AG08396 (cell line): ENCODE measurements at places on chromosomes 4 and X.

GRCh38 chr4:123848606-123849005 lies 452.0 kb downstream of the SPRY1 start:
- DNase-seq: no peak

DNA sequence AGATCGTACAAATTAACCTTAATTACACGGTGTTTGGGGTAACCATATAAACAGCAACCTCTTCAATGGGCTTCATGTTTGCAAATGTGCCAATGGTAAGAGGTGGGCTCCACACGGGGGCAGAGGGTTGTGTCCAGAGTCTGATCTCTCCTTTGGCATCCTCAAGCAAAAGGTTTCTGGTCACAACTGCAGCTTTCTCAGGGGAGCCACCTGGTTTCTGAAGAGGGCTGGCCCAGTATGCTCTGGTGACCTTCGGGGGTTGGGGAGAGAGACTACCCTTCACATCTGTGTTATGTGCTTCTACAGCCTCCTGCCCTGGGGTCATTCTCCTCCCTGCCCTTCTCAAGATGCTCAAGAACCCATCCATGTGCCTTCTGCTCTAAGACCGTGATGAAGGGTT lies 259.6 kb downstream of the CRLF2 start:
- no peak for DNase-seq

- no peak for DNase-seq
Observed at GRCh38 chrX:22095856-22096255, 63.7 kb downstream of the PHEX start.

GRCh38 chr4:80587871-80588385 lies 252.4 kb downstream of the CFAP299 start:
- DNase-seq: no peak

DNA sequence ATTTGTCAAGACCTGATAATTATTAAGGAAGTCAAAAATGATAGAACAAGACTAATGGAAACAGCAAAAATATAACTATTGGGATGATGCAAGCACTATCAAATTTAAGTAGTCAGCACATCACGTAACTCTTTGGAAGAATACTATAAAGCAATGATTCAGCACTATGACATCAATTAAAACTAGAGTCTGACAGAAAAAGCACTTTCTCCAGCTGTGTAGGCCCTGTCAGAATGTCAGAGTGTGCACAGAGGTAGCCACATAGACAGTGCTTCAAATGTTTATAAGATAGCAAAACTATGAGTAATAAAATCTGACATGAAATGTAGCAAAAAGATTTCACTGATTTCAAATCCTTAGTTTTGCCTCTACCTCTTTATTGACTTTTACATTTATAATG lies 1226.6 kb upstream of the ADGRL3 start:
- no peak for DNase-seq

DNA sequence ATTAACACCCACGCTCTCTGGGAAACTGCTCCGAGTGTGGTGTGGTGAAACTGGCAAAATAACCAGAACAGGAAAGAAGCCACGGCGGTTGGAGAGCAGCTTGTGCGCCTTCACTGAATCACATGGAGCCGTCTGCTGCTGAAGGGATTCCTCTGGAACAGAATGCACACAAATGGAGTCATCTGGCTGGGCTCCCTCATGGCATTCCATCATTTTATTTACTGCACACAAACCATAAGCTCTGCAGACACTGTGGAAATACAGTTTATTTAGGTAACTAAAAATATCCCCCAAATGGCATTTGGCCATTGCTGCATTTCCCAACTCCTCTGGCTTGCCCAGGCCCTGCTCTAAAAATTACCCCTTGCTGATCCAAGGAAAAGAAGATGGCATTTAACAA lies 187.0 kb upstream of the S100G start:
- DNase-seq: peak; percentile 72

DNA sequence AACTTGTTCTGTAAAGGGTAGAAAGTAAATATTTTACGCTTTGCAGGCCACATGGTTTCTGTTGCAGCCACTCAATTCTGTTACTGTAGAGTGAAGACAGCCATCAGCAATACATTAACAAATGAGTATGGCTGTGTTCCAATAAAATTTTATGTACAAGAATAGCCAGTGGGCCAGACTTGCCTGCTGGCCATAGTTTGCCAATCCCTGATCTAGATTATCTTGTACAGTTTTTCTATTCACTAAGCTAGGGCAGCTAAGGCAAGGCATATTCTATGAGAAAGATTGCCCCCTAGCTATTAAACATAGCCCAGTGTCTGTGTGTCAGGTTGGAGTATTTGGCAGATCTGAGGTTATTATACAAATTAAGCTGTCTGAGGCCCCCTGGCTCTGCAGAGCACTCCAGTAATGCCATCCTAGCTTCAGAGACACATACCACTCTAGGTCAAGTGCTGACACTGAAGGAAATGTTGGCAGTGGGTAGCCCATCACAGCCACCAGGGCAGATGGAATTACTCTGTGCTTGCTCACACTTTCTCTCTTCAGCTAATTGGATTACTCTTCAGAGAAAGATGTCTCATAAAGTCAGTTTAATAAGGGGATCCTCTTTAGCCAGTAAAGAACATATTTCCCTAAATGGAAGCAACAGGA lies 40.7 kb downstream of the MTTP start:
- no peak for DNase-seq

DNA sequence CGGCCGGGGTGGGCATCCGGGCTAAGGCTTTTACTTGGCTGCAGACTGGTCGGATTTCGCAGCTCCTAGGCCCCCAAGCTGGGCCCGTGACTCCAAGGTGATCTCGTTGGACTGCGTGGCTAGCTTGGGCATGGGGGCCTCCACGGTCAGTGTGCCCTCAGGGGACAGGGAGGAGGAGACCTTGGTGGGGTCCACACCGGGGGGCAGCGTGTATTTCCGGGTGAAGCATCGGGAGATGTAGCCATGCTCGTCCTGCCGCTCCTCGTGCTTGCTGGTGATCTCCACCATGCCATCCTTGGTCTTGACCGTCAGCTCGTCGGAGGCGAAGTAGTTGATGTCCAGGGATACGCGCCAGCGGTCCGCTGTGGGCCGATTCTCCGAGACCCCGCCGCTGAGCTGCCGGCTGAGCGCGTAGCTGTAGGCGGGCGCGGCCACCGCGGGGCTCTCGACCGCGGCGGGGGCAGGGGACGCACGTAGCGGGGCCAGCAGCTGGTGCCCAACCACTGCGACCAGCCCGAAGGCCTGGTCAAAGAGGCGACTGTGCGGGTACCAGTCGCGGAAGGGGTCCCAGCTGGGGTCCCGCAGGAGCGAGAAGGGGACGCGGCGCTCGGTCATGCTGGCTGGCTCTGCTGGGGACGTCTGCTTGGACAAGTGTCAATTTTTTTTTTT lies 881 bp upstream of the CACNA1F start:
- DNase-seq: no peak

DNA sequence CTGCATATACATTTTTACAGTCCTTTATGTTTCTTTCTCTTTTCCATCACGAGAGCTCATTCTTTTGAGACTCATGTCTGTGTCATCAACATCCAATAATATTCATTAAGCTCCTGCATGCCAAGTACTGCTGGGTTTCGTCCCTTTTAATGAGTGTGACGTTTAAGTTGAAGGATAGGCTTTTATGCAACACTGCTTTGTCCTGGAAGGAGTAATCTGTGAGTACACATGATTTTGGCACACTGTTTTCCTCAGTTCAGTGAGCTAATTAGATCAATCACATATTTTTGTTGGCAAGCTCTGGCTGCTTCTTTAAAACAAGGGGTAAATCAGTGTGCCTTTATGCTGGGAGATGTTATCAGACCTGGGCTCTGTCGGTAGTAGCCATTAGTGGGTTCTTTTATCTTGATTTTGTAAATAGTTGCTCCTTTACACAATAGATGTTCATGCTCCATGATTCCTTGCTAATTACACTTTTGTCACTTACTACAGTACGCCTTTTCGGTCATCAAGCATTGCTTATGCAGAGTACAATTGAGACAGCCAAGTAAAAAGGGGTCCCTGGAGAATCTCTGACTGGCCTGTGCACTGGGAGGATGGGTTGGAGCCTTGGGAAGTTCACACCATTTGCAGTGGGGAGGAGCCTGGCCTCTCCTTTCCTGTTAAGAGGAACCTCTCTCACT lies 132.6 kb downstream of the FHIP1A start:
- peak; percentile 23 for DNase-seq

GRCh38 chrX:72245461-72246089 lies 6.7 kb upstream of the ERCC6L start:
- peak; percentile 86 for DNase-seq

DNA sequence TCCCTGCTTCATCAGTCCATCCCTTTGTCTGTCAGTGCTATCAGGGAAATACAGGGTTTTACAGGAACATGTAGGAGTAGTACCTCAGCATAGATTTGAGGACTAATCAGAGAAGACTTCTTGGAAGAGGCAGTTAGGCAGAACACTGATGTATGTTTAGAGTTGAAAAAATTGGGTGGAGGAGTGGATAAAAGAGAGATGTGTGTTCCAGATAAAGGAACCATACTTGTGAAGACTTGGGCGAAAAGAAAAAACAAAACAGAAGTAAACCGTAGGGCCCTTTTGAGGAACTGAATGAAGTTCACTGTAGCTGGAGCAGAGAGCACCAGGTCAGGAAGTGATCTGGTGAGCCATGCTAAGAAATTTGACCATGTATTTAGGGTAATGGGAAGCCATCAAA lies 32.3 kb downstream of the AFF1 start:
- no peak for DNase-seq

DNA sequence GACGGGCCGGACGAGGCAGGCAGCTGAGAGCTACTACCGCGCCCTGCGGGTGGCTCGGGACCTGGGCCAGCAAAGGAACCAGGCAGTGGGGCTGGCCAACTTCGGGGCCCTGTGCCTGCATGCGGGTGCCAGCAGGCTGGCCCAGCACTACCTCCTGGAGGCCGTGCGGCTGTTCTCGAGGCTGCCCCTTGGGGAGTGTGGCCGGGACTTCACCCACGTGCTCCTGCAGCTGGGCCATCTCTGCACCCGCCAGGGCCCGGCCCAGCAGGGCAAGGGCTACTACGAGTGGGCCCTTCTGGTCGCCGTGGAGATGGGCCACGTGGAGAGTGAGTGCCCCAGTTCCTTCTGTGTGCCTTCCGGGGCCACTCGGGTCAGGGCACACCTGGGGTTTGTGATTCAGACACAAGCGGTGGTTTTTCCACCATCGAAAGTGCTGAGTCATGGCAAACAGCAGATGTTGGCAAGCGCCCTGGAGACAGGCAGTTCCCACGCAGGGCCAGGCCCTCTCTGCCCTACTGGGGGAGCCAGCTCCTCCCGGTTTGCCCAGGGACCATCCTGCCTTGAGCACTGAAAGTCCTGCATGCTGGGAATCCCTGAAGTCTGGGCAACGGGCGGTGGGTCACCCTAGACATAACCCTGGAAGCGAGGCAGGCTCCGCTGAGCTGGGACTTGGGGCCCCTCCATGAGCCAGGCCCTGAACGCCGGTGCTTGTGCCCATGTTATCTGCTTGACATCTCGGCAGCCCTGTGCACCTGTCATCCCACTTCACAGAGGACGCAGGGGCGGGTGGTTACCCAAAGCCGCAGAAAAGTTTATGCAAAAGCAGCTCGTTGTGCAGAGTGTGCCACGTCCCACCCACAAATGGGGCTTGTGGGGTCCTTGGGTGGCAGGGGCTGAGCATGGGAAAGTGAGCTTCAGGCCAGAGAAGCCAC lies 29.5 kb downstream of the SH3TC1 start:
- DNase-seq: peak; percentile 72

GRCh38 chrX:65642914-65643491 lies 24.5 kb upstream of the MSN start:
- no peak for DNase-seq

DNA sequence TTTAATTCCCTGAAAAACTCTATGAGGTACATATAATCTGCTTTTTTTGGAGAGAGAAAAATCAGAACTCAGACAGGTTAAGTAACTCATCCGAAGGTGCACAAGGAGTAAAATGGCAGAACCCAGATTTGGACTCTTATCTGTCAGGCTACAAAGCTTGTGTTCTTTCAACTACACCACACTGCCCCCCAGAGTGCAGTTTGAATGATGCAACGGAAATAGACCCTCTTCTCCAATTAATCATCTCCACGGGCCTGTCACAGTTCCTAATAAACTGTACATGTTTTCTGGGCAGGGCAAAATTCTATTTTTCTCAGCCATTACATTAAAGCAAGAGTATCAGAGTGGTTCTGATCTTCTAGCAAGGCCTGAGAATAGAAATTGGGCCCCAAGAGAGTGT lies 35.3 kb upstream of the DCX start:
- DNase-seq: no peak

- no peak for DNase-seq
Observed at GRCh38 chrX:43717161-43717560, 61.1 kb downstream of the MAOA start.

GRCh38 chr4:173504181-173504503 lies 25.9 kb downstream of the HAND2 start:
- no peak for DNase-seq

DNA sequence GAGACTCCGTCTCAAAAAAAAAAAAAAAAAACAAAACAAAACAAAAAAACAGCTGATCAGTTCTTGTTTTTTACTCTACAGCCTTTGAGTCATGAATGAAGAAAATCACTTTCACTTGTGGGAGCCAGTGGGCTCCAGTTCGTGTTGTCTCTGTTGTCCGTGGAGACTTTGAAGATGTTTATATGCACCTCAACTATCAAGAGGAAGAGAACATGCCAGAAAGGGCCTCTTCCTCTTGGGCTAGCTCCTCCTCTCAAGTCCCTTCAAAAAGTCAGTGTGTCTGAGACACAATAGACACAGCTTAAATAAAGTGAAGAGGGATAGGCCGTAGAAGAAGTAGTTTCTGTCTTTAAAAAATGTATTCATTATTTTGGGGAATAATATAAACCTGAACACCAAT lies 182.7 kb downstream of the KDR start:
- no peak for DNase-seq

- no peak for DNase-seq
Observed at GRCh38 chr4:173910891-173911290, 372.6 kb downstream of the FBXO8 start.

- DNase-seq: no peak
Observed at GRCh38 chr4:148248824-148249223, 193.4 kb downstream of the NR3C2 start.

DNA sequence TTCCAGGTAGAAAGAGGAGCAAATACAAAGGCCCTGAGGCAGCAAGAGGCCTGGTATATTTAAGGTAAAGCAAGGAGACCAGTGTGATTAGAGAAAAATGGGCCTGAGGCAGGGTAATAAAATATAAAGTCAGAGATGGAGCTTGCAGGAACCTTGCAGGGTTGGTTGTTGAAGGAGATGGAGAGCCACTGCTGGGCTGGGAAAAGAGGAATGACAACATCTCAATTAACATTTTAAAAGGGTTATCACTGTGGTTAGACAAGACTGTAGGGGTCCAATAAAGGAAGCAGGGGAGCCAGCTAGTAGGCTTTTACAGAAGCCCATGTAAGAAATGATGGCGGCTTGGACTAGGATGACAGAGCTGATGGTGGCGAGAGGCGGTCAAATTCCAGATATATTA lies 205.5 kb upstream of the MBNL3 start:
- no peak for DNase-seq
